ENCODE measurements at places on chromosomes 12 and 14. TPM values are rescaled to one million over a fixed set of nuclear protein-coding genes. Genes with fewer than 3 reads are reported as not detected.

DNA sequence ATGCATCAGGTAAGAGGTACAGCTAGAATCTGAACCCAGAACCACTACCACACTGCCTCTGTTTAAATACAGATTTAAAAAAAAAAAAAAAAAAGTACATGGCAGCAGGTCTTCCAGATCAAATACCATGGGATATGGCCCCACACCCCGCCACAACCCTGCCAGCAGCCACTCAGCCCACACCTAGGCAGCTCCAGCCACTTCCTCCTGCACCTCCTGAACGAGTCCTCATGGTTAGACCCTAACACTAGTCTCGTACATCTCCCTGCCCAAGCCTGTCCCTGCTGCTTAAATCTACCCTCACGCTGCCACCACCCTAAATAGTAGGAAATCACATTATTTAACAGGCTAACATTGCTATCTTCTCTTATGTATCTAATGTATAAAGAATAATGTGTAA, 12.6 kb downstream of the SETD3 start:
- DNase-seq: no peak

- no peak for DNase-seq
These were observed 328.4 kb downstream of the EGLN3 start for GRCh38 chr14:33622496-33622895.

DNA sequence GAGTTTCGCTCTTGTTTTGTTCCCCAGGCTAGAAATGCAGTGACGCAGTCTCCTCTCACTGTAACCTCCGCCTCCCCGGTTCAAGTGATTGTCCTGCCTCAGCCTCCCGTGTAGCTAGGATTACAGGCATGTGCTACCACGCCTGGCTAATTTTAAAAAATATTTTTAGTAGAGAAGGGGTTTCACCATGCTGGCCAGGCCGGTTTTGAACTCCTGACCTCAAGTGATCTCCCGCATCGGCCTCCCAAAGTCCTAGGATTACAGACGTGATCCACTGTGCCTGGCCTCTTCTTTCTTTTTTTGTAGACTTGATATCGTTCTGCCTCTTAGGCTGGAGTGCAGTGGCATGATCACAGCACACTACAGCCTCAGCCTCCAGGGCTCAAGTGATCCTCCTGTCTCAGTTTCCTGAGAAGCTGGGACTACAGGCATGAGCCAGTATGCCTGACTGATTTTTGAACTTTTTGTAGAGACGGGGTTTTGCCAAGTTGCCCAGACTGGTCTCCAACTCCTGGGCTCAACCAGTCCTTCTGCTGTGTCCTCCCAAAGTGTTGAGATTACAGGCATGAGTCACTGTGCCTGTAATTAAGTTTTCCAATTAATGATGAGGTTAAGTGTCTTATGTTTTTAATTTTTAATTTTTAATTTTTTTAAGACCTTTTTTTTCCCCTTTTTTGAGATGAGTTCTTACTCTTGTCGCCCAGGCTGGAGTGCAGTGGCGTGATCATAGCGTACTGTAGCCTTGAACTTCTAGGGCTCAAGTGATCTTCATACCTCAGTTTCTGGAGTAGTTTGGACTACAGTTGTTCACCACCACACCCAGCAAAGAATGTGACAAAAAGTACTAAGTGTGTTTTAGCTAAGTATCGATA, 10.2 kb downstream of the RCOR1 start:
- no peak for DNase-seq

GRCh38 chr14:74616507-74616906, 4.5 kb upstream of the LTBP2 start:
- DNase-seq: peak; percentile 83

GRCh38 chr12:101891462-101891971, 14.1 kb downstream of the DRAM1 start:
- DNase-seq: peak; percentile 65

GRCh38 chr12:96223411-96224218, 29.4 kb downstream of the ELK3 start:
- no peak for DNase-seq

DNA sequence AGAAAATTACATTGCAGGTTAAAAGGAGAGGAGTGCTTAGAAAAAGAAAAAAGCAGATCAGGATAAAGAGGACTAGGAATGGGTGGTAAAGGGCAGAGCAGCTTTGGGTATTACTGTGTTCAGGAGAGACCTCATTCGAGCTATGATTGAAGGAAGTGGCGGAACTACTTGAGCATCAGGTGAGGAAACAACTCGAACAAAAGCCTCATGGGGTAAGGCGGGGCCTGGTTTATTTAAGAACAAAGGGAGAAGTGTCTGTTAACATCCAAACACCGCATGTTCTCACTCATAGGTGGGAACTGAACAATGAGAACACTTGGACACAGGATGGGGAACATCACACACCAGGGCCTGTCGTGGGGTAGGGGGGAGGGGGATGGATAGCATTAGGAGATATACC, 444.6 kb upstream of the CCDC196 start:
- DNase-seq: no peak

DNA sequence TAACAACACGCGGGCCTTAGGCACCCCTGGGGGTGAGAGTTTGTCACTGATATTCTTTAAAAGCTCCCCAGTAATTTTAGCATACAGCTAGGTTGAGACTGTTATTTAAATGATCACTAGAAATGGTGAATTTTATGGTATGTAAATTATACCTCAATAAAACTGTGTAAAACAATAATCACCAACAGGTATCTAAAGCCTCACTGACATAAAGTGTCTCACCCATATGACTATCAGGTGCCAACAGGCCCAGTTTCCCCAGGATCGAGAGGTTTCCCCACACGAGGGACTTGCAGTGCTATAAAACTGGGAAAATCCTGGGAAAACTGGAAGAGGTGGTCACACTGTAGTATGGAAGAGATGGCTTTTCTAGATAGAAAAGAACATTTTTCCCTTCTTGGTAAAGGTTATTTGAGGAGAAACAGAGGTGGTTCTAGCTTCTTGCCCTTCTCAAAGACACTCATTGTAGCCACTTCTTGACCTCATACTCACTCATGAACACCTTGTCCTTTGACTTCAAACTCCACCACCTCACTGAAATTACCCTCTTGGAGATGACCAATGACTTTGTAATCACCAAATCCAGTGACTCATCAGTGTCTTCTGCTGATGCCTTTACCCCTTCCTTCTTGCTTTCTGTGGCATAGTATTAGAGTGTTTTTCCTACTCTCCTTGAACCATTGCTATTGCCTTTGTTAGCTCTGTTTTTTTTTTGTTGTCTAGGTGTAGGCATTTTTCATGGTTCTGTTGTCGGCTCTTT, 24.8 kb upstream of the NUBPL start:
- no peak for DNase-seq

DNA sequence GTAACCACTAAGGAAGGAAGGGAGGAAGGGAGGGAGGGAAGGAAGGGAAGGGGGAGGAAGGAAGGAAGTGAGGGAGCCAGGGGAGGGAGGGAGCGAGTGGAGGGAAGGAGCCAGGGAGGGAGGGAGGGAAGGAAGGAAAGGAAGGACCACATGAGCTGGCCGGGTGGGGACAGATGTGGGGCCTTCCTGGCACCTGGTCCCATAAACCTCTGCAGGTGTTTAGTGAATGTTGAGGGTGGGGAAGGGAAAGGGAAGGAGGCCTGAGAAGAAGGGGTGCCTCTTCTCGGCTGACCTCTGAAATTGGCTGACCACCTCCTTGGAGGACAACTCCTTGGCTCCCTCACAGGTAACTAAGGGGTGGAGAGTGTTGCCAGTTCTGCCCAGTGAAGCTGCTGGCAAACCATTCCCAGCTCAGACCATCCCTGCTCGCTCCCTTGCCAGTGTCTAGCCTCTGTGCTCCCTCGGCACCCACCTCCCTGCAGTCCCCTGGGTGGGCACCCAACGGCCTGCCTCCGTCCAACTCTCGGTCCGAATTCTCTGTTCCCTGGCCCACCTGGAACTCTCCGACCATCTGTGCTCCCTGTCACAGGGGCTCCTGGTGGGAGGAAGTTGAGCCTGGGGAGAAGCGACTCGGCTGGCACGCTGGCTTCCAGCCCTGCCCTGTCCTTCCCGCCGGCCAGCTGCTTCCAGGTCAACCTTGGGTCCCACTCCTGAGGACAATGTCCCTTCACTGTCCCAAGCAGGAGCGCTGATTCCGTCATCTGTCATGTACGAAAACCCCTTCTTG, 12.2 kb upstream of the PPP1R13B start:
- no peak for DNase-seq

- no peak for DNase-seq
These were observed 38.2 kb downstream of the TRAFD1 start for GRCh38 chr12:112163471-112163991.

DNA sequence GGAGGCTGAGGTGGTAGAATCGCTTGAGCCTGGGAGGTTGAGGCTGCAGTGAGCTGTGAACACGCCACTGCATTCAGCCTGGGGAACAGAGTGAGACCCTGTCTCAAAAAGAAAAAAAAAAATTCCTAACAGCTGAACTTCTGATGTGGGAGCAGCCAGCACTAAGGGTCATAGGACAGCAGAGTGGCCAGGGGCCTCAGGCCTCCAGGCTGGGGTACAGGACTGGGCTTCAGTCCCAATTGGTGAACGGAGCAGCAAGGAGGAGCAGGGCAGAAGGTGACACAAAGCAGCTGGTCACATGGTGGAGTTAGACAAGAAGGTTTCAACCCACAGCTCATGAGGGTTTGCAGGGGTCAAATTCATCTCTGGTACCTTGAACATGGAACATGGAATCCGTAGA, 40.8 kb upstream of the NRXN3 start:
- DNase-seq: no peak

DNA sequence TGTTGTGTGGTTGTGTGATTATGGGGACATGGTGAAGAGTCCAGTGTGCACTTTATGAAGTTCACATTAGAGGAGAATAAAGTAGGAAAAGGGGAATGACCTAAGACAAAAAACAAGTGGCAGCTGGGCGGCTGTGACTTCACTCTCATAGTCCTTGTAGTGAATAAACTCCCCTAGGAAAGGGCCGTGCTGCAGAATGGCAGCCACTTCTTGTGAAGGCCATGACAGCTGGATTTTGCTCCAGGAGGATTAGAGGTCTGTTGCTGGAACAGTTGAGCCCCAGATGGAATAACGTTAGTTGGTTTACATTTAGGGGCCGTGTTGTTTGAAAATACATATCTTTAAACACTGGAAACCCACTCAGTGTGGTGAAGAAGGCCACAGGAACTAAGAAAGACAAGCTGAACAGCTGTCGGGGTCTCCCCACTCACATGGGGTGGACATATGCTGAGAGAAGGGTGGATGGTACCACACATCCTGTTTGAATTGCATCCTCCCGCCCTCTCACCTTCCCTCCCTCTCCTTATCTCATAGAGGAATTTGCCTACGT, 276.9 kb downstream of the CACNA1C start:
- DNase-seq: no peak

The CD163L1 gene
- 0.08 TPM for total RNA-seq

The GPR132 gene
- total RNA-seq: 0.16 TPM

The PLEK2 gene
- 2.8 TPM for total RNA-seq

The ACRBP gene
- 0.49 TPM for total RNA-seq

The VWF gene
- 1.4 TPM for total RNA-seq

The KRT82 gene
- total RNA-seq: not detected

Data from fibroblast of the aortic adventitia (primary cell).